Nephron progenitor cell (in vitro differentiated cells): ENCODE measurements at places on chromosomes 6 and 20.

DNA sequence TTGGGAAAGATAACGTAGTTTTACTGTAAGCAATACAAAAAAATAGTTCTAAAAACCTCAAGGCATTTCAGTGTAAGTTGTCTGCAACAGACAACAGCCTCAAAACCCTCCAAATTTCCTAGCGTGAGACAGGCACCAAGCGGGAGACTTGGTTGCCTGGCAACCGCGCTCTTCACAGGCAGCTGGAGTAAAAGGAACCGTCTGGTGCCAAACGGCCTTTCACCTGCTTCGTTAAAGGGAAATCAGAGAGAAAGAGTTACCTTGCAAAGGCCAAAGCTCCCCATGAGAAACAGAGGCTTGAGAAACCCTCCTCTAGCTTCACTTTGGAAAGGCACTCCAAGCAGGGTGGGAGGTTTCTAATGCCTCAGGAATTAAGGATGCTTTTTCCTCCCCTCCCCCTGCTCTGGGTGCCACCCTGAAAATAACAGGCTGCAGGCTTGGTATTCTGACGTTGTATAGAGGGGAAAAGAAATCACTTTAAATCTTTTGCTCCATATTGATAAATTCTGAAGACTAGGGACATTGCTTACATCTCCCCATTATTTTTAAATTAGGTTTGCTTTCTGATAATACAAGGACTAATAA, 129.7 kb upstream of the UFL1 start:
- peak; percentile 56 for DNase-seq

- DNase-seq, result no peak
These were observed 59.5 kb upstream of the TGM3 start for GRCh38 chr20:2236256-2236655.

GRCh38 chr6:135701426-135701825, 150.1 kb upstream of the PDE7B start:
- DNase-seq, result no peak

- DNase-seq, result no peak
These were observed 273.7 kb downstream of the TAF4 start for GRCh38 chr20:61791995-61792394.

- no peak for DNase-seq
These were observed 10.0 kb downstream of the HBS1L start for GRCh38 chr6:135044639-135045038.

DNA sequence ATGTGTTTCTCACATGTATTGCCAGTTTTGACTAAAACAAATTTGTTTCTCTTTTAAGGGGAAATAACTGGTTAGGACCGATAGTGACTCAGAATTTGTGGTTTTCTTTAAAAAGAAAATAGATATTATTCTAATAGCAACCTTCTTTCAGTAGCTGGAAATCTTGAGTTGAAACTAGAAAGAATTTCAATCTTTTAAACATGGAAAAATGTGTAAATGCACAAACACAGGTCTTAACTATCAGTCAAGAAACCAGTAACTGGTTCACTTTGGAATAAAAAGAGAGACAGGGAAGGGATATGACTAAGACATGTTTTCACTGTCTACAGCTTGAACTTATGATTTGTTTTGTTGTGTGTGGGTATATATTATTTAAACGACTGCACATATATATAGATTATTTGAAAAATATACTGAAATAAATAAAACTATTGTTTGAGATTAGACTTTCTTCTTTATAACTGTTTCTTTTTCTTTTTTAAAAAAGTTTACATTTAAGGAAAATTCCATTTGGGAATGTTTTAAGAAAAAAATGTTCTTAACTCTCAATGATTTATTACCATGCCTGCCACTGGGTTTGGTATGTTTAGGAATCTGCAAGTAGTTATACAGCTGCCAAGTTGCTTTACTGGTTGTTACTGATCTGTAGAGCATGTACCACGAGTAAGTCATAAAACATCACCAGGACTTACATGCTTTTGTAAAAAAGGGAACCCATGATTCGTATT, 753.3 kb upstream of the MARCKS start:
- no peak for DNase-seq

DNA sequence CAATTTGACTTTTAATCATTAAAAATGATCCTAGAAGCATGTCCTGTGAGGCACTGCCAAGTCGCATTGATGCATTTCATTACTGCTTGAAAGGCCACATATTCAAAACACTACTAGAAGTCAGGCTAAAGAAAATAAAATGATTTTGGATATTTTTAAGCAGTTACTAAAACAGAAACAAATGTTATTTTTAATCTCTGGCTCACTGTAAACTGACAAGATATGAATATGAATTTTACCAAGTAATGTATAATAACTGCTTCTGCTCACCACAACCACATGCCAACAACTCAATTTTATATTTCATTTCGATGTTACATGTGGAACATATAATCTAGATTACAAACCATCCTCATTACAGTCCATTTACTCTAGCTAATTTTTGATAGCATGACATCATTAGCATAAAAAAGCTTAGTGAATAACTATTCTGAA, 90.6 kb downstream of the ATXN1 start:
- no peak for DNase-seq

DNA sequence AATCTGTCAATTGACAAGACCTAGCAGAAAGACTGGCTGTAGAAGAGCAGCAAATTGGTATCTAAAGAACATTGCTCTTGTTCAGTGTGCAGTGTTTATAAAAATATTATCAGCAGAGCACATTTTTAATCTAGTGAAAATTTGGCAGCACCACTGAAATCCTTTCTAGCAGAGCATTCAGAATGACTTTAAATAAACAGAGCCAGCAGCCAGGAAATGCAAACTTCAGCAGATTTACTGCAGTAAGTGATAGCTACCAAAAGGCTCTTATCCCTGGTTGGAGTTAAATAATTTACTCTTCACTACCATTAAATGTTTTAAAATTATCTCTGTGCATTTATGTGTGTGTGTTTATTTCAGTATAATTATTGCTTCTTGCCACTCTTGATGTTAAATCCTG, 590.9 kb upstream of the CITED2 start:
- DNase-seq, result no peak

DNA sequence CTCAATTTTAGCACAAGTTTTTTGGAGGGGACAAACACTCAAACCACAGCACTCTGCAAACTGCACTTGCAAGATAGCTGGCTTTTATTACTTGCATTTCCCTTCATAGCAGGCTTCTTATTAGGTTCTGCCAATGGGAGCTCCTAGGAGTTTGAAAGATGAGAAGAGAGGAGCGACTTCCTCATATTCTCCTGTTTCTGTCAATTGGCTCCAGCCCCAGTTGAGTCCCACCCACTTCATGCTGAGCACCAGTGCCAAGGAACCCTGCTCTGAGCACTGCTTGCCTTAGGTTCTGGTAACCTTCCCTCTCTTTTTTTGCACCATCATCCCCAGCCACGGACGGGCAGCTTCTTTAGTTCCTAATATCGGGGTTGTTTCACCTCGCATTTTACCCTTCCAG, 67.9 kb downstream of the PSMB1 start:
- DNase-seq, result no peak

DNA sequence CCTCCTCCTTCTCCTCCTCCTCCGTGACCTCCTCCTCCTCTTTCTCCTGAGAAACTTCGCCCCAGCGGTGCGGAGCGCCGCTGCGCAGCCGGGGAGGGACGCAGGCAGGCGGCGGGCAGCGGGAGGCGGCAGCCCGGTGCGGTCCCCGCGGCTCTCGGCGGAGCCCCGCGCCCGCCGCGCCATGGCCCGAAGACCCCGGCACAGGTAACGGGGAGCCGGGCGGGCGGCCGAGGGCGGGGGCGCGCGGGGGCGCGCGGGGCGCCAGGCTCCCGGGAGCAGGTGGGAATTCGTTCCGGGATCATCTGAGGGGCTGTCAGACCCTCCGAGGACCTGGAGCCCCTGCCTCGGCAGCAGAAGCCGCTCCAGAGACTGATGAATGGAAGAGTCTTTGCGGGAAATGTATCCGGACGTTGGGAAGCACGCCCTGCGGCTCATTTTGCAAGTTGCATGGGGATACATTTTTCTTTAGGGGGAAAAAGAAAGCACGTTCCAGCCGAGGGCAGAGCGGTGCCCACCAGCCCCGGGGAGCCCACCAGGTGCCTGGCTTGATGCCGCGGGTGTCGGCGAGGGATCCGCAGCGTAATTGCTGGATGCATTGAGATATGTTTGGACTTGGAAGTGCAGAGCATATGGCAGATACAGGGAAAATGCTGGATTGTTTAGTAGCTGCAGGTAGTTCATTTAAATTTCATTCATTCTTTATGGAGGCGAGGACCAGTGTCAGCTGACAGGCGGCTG, 394 bp downstream of the MYB start:
- no peak for DNase-seq

GRCh38 chr6:81984599-81984998, 232.1 kb upstream of the TENT5A start:
- no peak for DNase-seq

GRCh38 chr20:21509597-21510371, 4.1 kb downstream of the NKX2-2 start:
- no peak for DNase-seq

DNA sequence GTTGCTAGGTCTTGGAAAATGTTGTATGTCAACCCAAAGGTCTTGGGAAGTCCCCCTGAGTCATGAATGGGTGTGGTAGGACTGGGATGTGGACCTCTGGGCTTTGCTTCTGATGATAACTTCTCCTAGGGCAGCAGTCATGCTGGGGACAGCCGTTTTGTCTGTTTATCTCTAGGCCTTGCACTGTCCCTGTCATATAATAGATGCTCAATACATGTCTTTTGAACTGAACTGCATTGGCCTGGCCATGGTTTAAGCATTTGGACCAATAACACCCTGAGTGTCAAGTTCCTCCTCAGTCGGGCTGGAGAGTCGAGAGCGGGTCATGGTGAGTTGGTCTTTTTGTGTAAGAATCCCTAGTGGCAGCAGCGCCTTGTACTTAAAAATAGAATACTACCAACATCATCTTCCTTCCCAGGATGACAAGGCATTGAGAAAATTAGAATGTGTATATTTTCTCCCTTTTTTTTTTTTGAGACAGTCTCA, 43.1 kb downstream of the E2F3 start:
- no peak for DNase-seq

GRCh38 chr6:159720708-159721107, 6.6 kb upstream of the WTAP start:
- no peak for DNase-seq

DNA sequence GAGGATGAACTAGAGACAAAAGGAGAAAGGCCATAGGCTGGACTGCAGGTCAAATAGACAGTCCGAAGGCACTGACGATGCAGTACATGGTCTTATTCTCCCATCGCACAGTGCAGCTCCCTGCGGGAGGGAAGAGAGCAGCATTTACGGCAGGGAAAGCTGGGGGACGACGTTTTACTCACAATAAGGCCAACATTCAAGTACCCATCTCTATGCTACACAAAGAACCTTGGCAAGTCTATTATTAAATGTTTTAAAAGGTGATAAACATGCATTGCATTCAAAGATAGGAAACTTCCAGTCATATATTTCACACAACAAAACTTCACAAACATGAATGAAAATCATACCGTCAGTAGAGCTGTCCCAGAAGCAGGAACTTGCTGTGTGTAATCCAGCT, 7.8 kb downstream of the DYNLT1 start:
- DNase-seq, result no peak

DNA sequence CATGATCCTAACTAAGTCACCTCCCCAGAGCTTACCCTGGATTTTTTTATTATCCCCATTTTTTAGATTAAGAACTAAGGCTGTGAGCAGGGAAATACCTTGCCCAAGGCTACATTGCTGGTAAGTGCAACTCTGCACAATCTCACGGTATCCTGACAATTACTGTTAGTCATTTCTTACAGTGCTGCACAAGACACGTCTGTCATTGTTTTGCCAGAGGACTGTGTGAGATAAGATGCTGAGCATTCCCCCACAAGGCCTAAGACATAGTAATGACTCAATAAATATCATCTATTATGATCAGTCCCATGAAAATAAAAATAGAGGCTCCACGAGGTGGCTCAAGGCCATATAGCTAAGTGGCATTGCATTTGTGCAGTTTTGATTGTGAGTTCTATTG, 21.0 kb downstream of the PFDN4 start:
- no peak for DNase-seq

DNA sequence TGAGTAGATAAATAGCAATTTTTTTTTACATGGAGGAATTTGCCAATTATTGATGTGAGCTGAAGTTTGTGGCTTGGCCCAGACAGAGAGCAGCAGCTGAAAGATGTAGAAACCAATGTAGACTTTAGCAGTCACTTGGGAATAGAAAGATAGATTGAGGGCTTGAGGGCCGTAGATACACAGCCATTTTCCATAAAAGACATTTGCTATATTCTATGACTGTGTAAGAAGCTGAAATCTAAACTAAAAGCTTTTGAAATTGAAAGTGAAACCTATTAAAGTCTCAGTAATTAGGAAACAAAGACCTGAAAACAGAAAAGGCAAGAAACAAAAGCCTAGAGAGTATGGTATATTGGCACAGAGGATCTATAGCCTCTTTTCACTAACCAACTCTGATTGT, 332.7 kb downstream of the CENPW start:
- no peak for DNase-seq

- no peak for DNase-seq
These were observed 12.6 kb upstream of the BNIP5 start for GRCh38 chr6:36349240-36349639.

GRCh38 chr6:31588871-31589650, 3.0 kb downstream of the LST1 start:
- DNase-seq, result no peak

DNA sequence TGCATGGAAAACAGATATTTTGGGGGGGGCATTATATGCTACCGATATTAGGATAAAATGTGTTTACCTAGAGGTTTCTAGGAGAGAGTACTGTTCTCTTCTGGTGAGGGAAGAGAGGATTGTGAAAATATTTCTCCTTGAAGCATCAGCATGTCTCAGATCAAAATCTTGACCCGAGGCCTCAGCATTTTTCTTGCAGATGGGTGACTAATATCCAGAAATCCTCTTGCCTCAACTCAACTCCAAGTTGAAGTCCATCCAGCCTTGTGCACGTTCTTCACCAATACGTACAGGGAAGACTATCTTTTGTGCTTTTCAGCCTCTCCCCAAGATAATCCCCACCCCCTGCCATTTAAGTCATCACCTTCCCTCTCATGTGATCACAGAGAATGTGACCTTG, 59.5 kb downstream of the PRND start:
- no peak for DNase-seq

GRCh38 chr6:47126647-47127391, 84.7 kb upstream of the ADGRF1 start:
- DNase-seq, result no peak
